ENCODE measurements at places on chromosomes 11 and 22. TPM values are rescaled to one million over a fixed set of nuclear protein-coding genes. Genes with fewer than 3 reads are reported as not detected.

The PRR33 gene
- not detected for total RNA-seq

The TMEM191C gene
- total RNA-seq = 0.22 TPM

The APOL5 gene
- not detected for total RNA-seq

The RNF121 gene
- 17.2 TPM for total RNA-seq

The GGTLC2 gene
- total RNA-seq = not detected

The DGAT2 gene
- total RNA-seq = 29.3 TPM

The PGA5 gene
- not detected for total RNA-seq

The KCNK4 gene
- not detected for total RNA-seq

The NXPE4 gene
- total RNA-seq = not detected

The POLD3 gene
- 13.8 TPM for total RNA-seq

The SLC22A8 gene
- not detected for total RNA-seq

The OR56A4 gene
- total RNA-seq = not detected

The SYCE3 gene
- total RNA-seq = not detected
